ENCODE measurements at places on chromosomes 12 and 14.

GRCh38 chr14:71466946-71467345 lies 465.3 kb upstream of the RGS6 start:
- DNase-seq: no peak

DNA sequence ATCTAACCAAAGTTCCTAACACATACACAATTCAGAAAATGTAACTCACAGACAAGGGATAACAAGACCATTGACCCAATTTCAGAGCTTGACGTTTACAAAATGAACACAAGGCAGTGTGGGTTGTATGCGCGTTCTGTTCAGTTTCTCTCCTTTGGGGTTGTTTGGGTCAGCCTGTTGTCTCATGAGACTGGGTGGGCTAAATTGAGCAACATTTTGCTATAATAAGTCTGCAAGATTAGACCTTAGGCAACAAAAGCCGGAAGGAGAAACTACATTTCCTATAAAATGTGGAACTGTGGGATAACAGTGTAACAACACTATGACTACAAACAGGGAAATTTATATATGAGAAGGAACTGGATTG lies 18.8 kb upstream of the LTA4H start:
- no peak for DNase-seq

GRCh38 chr14:105912641-105913180 lies 386.3 kb downstream of the TMEM121 start:
- no peak for DNase-seq

GRCh38 chr12:15200641-15201040 lies 20.6 kb downstream of the RERG start:
- DNase-seq: no peak

GRCh38 chr14:66395300-66395699 lies 90.9 kb upstream of the CCDC196 start:
- DNase-seq: no peak

Measured in activated CD8-positive, alpha-beta memory T cell treated with anti-CD3 and anti-CD28 coated beads, Interleukin-2, amount 50 U/mL, for 4 hours (primary cell).